8988T (cell line): ENCODE measurements at places on chromosomes 7 and 10.
A peak's percentile ranks its signal among the peaks of the same experiment; 100 is the strongest.

- no peak for DNase-seq
Measured at GRCh38 chr7:34838329-34838728, 180.3 kb downstream of the NPSR1 start.

- DNase-seq = no peak
Measured at GRCh38 chr7:80937336-80937735, 18.5 kb upstream of the SEMA3C start.

- no peak for DNase-seq
Measured at GRCh38 chr7:155643804-155644177, 670 bp upstream of the RBM33 start.

- DNase-seq = no peak
Measured at GRCh38 chr7:55787796-55788195, 74.8 kb downstream of the SEPTIN14 start.

DNA sequence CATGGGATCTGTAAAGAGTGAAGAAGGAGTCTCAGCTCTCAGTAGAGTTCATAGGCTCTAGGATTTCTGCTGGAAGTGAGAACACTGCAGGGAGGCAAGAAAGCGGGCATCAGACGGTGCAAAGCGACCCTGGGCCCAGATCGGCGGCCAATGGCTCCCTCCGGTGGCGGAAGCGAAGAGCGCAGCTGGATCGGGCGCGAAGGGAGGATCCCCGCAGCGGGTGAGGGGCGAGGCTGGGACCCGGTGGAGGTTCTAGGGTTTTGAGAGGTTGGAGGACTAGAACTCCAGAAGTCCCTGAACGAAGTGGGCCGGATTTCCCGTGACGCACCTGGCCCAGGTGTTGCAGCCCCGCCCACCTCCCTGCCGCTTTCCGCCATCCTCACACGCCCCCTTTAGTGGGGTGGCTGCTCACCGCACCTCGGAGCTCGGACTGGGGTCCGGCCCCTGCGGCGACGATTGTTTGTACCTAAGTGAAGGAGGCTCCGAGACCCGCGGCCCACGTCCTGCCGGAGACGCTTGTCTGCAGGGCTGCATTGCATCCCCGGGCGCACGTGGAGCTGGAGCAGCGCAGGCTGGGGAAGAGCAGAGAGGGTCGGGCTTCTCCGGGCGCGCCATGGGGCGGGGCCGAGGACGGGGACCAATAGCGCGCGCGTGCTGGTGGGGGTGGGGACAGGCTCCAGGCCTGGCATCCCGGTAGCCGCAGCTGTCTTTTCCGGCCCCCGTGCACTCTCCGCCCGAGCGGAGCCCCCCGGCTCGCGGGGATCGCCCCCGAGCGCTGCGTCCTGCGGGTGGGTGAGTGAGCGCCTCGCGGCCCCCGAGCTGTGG is at the start of gene SLC12A9:
Gene SLC12A9, plus strand, starts transcription at position 666 of the 825 bp plus-strand sequence. CDS start 1,485 bp downstream, outside the sequence.
- DNase-seq = peak; percentile 91

DNA sequence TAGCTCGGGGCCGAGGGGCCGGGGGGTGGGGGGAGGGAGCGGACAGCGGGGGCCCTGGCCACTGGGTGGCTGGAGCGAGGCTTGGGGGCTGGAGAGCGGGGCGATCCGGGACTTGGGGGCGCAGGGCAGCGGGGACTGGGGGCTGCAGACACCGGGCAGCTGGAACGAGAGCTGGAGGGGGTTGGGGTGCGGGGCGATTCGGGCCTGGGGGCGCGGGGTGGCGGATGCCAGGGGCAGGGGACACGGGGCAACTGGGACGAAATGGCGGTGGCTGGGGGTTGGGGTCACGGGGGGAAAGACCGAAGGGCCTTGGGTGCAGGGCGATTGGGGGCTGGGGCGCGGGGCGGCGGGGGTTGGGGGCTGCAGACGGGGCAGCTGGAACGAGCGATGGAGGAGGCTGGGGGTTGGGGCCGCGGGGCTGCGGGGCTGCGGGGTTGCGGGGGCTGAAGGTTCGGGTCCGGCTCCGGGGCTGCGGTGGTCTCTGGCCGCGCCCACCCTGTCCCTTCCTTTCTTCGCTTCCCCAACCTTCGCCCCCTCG is 590 bp downstream of the COL26A1 start:
- DNase-seq = no peak

DNA sequence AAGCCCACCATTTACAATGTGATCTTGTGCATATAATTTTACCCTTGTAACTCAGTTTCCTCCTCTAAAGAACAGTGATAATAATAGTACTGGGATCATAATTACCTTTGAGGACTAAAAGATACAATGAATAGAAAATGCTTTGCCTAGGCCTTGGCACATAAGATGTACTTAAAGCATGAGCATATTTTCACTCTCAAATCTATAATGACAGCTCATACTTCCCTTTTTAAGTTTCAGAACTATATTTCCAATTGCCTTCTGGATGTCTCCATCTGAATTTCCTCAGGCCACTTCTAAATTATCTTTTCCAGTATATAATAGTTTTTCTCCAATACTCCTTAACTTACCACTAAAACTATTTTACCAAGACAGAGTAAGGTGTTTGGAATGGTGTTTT is 13.3 kb upstream of the ITGB8 start:
- DNase-seq = no peak

DNA sequence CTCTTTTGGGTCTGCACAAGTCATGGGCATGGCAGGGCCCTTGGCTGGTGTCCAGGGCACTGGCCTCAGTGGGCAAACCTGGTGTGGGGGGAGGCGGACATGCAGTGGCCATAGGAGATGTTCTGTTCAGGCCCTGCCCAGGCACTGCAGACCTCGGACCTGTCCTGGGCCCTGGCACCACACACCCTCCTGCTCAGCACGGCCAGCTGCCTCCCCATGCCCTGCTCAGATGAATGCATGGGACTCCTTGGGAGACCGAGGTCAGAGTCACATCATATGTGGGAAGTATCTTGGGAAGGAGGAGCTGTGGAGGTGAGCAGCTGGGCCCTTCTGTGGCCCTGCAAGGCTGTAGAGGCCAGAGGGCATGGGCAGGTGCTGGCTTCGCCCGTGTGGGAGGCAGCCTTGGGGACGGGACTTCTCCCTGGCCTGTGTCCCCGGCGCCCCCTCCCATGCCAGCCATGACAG is 130.8 kb downstream of the VIPR2 start:
- DNase-seq = no peak

GRCh38 chr10:97729014-97729413 is 7.9 kb upstream of the ZFYVE27 start:
- DNase-seq = no peak

DNA sequence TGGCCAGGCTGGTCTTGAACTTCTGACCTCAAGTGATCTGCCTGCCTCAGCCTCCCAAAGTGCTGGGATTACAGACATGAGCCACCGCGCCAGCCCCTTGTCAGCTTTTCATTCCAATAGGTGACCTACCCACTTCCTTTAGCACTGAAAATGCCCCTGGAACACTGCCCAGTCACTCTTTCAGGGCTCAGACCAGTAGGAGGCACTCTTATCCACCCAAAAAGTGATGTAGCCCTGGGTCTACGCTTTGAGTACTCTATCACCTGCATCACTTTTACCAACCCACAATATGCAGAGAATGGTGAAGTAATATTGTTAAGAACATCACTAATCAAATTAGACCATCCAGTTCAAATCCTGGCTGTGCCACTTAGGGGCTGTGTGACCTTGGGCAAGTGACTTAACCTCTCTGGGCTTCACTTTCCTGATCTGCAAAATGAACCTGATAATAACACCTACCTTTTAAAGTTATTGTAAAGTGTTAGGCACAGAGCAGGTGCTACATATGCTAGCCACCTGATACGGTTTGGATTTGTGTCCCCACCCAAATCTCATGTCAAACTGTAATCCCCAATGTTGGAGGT is 5.2 kb downstream of the CALN1 start:
- no peak for DNase-seq

- no peak for DNase-seq
Measured at GRCh38 chr10:107708981-107709380, 544.5 kb upstream of the SORCS1 start.

- DNase-seq = no peak
Measured at GRCh38 chr10:127117125-127117524, 79.3 kb downstream of the INSYN2A start.

DNA sequence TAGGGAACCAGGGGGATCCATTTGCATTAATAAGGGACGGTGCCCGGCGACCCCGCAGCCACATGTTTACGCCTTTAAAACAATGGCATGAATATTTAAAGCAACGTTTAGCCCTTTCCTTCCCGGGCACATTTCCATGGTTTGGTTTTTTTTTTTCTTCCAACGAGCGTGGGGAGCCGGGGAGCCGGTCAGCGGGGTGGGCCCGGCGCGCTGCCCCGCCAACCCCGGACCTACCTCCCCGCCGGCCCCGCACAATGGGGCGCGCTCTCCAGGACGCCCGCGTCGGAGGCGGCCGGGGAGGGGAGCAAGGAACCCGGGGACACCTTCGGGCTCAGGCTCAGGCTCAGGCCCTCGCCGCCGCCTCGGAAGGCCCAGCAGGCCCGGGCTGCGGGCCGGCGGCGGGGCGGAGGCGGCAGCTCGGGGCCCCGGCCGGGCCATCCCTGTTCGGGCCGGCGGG is 1.0 kb downstream of the SEPHS1 start:
- DNase-seq = no peak

DNA sequence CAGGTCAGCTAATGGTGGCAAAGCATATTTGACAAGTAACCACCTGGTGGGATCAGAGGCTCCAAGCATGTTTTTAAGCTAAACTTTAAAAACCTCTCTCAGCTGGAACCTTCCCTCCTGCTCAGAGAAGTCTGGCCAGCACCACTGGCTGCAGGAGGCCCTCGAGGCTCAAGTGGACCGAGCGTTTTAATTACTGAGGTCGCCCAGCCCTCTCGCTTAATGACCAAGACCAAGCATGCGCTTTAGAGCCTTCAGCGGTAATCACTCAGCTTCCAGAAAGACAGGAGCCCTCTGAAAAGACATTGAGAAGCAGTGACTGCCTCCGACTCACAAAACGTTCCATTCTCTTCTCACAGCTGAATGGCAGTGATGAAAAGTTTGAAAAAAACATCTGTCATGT is 383.4 kb upstream of the ADARB2 start:
- DNase-seq = no peak

DNA sequence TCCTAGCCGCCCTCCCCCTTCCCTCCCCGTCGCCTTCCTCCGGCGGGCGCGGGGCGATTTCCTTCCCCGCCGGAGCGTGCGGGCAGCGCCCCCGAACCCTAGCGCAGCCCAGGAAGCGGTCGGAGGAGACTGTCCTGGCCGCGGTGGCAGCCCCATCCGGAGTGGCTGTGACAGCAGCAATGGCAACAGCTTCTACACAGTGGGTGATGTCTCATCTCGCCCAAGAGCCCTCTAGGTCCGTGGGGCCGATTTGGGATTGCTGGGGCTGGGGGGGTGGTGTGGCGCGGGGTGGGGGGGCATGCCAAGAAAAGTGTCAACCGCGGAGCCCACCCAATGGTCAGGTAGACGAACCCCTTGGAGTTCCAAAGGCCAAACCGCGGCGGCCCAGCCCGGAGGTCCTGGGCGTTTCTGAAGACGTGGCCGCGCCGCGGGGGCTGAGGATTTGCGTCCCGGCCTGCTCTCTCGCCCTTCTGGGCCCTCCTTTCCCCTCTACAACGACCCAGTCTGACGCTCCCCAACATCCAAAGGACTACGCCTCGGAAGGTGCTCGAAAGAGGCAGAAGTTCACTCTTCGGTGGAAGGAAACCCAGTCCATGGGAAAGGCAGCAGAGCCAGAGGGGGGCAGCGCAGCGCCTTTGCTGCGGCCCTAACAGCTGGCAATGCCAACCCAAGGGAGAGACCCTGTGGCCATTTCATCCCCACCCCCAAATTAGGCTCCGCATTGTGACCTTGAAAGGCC is 603 bp upstream of the TWIST1 start:
- no peak for DNase-seq

DNA sequence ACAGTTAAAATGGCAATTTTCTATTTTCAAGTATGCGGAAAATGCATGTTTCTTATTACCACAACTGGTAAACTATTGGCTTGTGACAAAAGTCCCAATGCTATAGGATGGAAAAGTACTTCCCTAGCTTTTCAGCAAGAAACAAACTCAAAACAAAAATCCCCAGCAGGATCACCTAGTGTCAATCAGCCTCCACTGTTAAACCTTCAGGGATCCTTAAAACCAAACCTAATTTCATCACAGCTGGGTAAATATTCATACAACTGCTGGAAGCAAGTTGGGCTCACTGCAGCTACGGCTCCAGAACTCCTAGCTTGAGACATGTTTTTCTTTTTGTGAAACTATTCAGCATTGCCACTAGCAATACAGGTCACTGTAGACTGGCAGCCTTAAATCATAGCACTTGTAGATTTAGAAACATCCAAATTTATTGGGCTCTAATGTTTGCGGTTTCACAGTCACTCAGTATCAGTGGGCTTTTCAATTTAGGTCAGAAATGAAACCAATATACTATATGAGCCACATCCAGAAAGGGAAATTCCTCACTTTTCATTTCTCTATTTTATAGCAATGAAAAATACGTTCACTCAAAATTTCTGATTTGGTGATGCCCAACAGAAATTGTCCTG is 145.2 kb upstream of the ANK3 start:
- DNase-seq = no peak

- DNase-seq = no peak
Measured at GRCh38 chr10:68301301-68301700, 30.6 kb upstream of the HNRNPH3 start.

DNA sequence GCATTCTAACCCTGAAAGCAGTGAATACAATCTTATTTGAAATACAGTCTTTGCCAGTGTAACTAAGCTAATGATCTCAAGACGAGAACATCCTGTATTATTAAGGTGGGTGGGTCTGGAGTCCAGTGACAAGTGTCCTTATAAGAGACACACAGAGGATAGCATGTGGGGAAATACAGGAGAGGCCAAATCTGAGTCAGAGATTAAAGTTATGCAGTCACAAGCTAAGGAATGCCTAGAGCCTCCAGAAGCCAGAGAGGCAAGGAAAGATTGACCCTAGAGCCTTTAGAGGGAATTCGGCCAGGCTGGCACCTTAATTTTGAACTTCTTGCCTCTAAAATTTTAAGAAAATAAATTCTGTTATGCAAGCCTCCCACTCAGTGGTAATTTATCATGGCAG is 87.5 kb upstream of the HGF start:
- DNase-seq = no peak

GRCh38 chr7:8490391-8491045 is 57.1 kb downstream of the NXPH1 start:
- DNase-seq = no peak

- no peak for DNase-seq
Measured at GRCh38 chr7:106561151-106561550, 99.8 kb downstream of the CCDC71L start.

- no peak for DNase-seq
Measured at GRCh38 chr7:3439333-3440030, 138.4 kb downstream of the SDK1 start.

DNA sequence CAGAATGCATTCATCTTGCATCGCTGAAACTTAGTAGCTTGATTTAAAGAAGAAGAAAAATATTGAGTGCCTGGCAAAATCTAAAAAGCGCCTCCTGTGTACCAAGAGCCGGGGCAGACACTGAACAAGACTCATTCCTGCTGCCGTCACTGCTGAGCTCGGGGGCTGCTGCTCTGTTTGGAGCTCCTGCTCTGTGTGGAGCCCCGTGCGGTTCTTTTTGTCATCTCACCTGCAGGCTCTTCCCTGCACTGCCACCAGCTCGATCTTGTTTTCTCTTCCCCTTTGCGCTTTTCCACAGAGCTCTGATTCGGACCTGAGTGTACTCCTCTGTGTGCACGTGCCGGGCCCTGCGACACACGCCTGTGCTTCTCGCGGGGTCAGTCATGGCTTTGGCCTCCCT is 462.1 kb upstream of the DPP6 start:
- no peak for DNase-seq

- no peak for DNase-seq
Measured at GRCh38 chr10:17403161-17403560, 51.2 kb downstream of the ST8SIA6 start.
